COR-L47 (cell line): ENCODE measurements at places on chromosomes 1 and 21.

DNA sequence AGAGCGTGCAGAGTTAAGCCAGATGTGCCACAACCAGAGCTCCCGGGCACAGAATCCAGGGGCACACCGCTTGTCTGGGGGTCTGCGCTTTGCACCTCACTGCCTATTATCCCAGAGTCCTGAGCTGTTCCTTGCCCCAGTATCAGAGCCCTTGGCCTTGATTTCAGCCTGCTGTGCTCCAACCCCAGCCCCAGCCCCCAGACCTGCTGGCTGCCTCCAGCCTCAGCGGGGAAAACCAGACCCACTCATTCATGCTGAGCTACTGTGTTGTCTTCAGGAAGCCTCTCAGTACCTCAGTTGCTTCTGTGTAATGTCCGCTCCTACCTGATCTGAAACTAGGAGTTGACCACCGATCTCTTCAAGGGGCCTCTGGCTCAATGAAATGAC lies 1.1 kb downstream of the IKBKE start:
- DNase-seq = no peak

GRCh38 chr1:76351655-76352054 lies 277.1 kb downstream of the ST6GALNAC3 start:
- peak; percentile 42 for DNase-seq

GRCh38 chr1:248804771-248805681 lies 20.7 kb downstream of the SH3BP5L start:
- DNase-seq = no peak

DNA sequence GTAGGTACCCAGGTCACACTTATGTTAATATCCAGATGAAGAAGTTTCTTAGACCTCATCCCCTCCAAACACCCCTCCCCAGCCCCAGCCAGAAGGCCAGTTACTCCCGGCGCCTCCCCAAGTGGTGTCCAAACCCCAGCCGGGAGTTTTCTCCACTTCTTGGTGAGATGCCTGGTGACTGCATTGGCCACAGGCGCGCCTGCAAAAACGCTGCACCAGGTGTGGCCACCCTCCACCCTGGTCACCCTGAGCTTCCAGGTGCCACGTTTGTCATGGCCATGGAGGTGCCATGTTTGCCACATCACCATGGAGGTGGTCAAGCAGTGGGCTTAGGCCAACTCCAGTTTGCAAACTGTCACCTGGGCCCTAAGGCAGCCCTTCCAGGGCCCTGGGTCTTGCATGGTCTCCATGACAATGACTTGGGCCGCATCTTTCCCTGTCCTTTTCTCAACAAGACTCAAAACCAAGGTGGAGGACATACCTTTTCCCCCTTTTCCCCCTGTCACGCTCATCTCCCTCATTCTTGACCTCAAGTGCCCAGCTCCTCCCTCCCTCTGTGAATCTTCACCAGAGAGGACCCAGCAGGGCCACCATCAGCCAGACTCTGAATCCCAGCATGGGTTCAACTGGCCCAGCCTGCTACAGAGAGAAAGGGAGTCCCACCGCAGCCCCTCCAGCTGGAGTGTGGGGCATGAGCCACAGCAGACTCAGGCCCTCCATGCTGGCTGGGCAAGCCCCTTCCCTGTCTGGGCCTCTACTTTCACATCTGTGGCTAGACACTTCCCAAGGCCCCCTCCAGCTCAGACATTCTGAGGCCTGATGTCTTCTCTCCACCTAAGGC lies 125.9 kb upstream of the ZBTB40 start:
- no peak for DNase-seq

DNA sequence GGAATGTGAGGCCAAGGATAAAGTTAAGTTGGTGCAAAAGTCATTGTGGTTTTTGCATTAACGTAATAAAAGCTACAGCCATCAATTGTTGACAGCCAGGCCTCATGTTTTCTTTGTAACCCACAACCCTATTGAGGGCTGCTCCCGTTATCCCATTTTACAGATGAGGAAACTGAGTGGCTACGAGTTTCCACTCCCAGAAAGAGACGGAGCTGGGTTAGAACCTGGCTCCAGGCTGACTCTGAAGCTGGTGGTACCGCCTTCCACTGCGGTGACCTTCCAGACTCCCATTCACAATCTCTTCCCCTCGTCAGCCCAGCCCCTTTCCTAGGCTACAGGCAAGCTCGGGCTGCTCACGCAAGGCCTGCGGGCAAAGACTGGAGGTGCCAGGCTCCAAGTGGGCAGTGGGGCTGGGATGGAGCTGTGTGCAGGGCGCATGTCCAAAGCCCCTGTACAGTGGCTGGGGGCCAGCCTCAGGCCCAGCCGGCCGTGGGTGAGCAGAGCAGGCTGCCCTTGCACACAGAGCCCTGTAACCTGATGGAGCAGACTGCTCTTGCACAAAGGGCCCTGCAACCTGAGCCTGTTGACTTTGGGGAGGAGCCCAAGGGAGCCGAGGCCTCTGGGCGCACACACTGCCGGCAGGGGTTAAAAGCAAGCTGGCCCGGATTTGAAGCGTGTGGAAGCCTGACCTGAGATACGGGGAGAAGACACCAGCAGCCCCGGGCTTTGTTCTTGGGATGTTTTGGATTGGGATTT lies 97.4 kb upstream of the TMPRSS2 start:
- no peak for DNase-seq

- DNase-seq = no peak
Measured at GRCh38 chr1:65372557-65372956, 47.9 kb upstream of the LEPR start.

- DNase-seq = no peak
Measured at GRCh38 chr1:64757213-64757612, 12.3 kb downstream of the RAVER2 start.

- no peak for DNase-seq
Measured at GRCh38 chr1:202805886-202806844, 2.1 kb downstream of the KDM5B start.

GRCh38 chr1:100582943-100583342 lies 45.0 kb downstream of the GPR88 start:
- DNase-seq = no peak

DNA sequence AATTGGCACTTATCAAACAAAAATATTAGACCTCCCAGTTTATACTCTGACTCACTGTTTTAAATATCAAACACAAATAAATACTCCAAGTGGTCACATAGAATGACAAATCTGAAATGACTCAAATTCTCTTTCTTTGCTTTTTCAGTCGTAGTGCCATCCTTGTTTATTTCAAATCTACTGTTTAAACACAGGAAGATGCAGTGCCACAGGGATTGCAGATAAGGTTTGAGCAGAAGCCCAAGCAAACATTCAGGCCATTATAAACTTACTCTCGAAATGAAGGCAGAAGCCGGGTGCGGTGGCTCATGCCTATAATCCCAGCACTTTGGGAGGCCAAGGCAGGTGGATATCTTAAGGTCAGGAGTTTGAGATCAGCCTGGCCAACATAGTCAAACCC lies 255.4 kb upstream of the PLXNA2 start:
- no peak for DNase-seq

- no peak for DNase-seq
Measured at GRCh38 chr1:109624201-109625010, 4.8 kb downstream of the AMPD2 start.

DNA sequence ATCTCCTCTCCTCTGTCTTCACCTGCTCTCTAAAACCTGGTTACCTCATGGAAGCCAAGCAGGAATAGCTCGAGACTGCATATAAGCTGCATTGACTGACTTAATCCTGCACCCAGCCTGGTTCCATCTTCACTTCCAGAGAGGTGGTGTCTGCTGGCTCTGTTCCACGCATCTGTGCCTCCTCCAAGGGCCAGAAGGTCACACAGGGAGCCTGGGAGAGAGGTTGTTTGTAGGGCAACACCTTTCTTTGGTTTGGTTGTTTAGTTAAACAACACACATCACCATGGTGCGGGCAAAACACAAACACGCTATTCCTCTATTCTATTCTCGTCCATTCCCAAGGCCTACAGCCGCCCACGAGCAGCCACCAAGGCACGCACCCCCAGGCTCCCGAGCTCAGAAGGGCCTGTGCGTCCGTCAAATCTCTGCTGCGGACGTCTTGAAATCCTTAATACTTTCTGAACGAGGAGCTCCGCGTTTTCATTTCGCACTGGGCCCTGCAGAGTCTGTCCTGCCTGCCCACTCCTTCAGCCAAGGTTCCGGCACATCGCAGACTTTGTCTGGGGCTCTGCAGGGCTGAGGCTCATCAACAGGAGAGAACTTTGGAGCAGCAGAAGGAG lies 116.2 kb downstream of the RIPK4 start:
- DNase-seq = no peak

- DNase-seq = no peak
Measured at GRCh38 chr1:206493279-206493678, 14.1 kb upstream of the RASSF5 start.

- no peak for DNase-seq
Measured at GRCh38 chr1:203669739-203670138, 43.1 kb downstream of the ATP2B4 start.

DNA sequence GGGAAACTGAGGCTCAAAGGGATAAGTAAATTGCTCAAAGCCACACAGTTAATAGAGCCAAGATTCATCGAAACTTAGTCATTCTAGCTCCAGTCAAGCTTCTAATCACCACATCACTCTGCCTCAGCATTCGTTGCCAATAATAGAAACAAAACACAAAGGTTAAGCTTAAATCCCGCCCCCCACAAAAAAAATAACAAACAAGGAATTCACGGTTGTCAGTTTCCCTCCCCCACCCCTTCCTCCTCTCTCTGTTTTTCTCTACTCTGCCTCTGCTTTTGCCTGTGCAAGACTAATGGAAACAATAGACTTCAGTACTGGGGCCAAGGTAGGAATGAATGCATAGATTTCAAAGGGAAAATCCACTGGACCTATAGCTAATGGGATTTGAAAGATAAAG lies 70.7 kb upstream of the ZNF644 start:
- DNase-seq = no peak

- no peak for DNase-seq
Measured at GRCh38 chr1:195981448-195982139, 626.6 kb downstream of the KCNT2 start.

DNA sequence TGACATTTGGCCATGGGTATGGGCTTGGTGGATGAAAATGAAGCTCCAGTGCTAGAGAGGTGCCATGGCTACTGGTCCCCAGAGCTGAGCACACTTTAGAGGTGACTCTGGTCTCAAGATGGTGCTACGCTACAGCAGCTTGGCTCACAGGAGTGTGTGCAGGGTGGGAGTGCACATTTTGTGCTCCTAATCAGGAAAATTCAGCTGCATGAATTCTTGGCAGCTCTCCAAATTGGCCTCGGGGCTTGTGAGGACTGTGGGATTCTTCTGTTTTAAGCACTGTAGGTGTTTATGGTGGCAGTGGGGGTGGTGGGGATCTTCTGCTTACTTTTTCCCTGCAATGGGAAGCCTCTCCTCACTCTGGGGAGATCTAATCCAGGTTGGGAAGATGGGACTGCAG lies 17.3 kb upstream of the TIPRL start:
- DNase-seq = peak; percentile 67

- DNase-seq = no peak
Measured at GRCh38 chr1:11784256-11784992, 21.3 kb downstream of the MTHFR start.

- no peak for DNase-seq
Measured at GRCh38 chr1:223739366-223740037, 27.2 kb downstream of the CAPN2 start.

DNA sequence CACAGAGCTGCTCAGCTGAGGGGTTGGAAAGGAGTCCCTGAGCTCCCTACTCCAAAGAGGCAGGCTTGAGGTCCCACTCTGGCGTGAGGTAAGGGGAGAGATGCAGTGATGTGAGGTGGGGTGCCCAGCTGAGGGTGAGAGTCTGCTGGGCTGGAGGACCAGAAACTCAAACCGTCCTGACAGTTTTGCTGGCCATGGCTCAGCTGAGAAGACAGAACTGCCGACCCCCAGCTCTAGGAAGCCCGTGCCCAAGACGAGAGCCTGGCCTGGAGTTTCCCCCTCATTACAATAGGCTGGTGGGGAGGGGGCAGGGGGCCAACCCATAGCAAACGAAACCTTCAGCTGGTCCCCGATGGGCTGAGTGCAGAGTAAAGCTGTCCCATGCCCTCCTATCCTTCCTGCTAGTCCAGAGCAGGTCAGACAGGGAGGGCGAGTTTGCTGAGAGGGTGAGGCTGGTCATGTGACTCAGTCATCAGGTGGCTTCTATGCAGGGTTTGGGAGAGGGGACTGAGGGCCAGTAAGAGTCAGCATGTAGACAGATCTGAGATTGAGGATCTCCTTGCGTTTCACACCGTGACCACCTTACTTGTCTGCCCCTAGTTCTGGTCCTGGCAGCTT lies 129.3 kb downstream of the PRDM2 start:
- DNase-seq = no peak

- no peak for DNase-seq
Measured at GRCh38 chr1:116916533-116917445, 7.1 kb downstream of the PTGFRN start.

DNA sequence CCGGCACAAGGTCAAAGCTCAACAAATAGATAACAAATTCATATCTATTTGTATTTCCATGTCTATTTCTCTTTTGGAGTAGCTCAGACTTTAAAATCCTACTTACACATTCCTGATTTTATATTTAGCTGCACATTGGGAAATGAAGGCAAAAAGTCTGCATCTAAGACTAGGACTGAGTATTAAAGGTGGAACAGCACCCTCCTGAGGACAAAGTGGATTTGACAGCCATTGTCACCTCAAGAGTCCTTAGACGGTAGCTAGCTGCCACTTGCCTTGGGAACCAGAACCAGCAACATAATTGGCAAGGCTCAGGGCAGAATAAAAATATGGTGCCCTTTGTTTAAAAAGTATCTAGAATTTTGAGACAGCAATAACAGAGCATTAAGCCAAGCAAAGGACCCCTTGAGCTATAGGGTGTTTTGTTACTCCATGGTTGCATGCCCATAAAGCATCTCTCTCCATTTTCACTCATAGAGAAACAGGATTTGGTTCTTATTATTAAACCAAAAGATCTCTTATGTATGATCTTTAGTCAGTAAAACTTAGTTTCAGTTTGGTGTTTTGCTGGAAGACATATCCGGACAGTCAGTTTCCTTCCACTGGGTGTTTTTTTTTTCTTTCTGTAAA lies 30.0 kb upstream of the SGIP1 start:
- peak; percentile 31 for DNase-seq

GRCh38 chr1:212127221-212127620 lies 91.7 kb downstream of the DTL start:
- DNase-seq = no peak

DNA sequence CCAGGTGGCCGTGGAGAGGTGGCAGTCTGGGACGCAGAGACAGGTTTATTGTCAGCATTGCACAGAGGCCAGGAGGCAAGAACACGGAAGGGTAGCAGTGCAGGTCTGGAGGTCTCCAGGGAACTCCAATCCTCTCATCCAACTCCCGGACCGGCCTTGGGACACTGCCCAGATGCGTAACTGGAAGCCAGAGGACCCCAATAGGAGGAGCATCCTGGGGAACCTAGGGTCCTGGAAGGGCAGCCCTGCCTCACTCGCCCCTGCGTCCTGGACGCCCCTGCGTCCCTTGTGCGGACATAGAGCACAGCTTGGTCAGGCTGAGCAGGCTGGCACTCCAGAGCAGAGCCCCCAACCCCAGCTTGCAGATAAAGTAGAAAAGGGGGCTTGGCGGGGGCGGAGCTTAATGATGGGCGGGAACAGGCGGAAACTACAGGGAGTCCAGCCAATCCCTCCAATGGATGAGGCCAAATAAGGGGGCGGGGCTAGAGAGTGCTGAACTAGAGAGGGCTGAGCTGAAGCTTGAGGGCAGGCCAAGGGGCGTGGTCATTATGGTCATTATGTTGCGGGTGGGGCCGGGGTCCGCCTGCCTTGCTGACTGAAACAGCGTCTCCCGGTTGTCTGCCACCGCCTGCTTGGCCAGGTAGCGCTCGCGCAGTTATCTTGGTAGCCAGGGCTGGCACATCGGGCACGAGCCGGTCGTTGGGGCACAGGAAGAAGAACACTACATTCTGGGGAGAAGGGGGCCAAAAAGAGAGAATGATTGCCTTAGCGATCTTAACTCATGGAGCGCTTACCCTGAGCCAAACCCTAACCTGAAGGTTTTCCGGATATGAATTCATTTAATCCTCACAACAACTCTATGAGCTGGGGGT lies 3.7 kb upstream of the ARHGEF19 start:
- peak; percentile 24 for DNase-seq
